ENCODE measurements at places on chromosomes 2 and 18.

DNA sequence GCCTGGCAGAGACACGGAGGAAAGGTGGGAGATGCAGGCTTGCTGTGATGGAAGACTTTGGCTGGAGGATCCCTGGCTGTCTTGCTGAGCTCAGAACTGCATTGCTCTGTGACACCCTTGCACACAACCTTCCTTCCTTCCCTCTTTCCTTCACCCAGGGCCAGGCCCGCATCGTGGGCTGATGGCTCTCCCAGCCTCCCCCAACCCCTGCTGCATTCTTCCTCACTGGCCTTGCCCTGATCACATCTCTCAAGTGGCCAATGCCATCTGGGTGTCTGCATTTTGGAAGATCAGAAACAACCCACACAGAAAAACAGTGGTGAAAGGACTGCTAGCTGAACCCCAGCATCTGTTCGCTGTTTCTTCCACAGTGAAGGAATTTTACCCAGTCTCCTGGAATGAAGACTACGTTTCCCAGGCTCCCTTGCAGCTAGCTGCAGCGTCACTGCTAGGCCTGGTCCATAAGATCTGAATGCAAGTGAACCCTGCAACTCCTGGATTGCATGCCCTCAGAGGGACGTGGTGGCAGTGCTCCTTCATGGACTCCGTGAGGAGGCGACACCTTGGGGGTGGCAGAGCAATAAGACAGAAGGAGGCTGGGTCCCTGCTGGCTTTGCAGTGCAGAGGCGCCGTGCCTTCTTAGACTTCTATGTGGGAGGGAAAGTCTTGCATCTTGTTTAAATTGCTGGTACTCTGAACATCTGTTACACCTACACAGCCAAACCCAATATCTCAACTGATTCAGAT lies 78.9 kb upstream of the YWHAQ start:
- no peak for DNase-seq

DNA sequence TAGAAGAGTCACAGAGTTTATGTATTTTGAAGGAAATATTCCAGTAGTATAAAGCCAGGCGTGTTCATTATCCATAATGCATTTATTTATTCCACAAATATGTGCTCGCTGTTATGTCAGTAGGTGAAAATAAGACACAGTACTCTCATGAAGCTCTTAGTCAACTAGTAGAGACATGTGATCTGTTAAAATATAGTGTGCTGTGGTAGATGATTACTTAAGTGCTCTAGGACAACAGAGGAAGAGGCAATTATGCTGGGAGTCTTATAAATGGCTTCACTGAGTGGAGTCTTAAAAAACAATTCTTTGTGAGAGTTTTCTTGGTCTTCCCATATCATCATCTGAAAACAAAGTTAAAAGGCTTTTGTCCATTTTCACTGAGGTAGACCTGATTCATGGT lies 457.3 kb downstream of the XIRP2 start:
- DNase-seq, result no peak

DNA sequence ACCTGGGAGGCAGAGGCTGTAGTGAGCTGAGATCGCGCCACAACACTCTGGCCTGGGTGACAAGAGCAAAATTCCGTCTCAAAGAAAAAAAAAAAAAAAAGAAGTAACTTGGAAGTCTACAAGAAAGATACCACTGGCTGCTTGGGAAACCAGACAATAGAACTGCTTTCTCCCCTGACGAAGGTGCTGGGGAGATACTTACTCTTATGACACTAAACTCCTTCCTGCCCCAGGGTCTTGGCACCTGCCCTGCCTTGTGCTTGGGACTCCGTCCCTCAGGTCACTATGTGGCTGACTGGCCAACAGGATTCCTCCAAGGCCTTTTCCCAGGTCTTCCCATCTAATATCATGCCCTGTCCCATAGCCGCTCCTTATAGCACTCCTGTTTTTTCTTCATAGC lies 30.7 kb downstream of the INPP5D start:
- DNase-seq, result no peak

- DNase-seq, result no peak
Observed at GRCh38 chr2:112784199-112785189, at the start of gene IL1A. TSS of gene IL1A (minus strand) at chr2:112784493. CDS start at chr2:112783770, 723 bp downstream.

All from CD4-positive, alpha-beta T cell treated with Interleukin-21 for 1 hour (primary cell).